ENCODE measurements at places on chromosomes 12 and 14.

- DNase-seq = no peak
Observed at GRCh38 chr14:23071921-23072539, 14.7 kb upstream of the CDH24 start.

DNA sequence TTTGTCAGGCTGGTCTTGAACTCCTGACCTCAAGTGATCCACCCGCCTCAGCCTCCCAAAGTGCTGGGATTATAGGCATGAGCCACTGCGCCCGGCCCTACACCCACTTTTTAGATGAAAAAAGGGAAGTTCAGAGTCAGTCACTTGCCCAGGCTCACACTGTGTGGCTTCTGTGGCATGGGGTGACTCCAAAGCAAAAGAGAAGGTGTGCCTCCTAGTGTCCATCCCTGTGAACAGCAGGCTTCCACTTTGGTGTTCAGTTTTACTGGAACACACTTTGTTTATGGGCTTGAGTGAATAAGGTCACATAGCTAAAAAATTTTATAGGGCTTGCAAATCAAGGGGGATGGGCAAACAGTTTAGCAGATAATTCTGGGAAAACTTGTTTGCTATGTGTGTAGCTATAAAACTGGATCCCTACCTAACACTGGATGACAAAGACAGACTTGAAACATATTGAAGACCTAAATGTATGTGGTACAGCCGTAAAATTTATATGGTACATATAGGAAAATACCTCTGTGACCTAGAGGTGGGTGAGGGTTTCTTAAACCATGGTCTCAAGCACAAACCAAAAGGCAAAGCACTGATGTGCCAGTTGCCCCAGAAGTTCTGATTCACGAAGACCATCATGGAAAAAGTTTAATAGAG, 54.9 kb downstream of the EID3 start:
- DNase-seq = peak; percentile 36

GRCh38 chr14:57319636-57320192, 50.9 kb downstream of the AP5M1 start:
- DNase-seq = no peak

- no peak for DNase-seq
Observed at GRCh38 chr12:129036135-129036534, 182.9 kb downstream of the GLT1D1 start.

DNA sequence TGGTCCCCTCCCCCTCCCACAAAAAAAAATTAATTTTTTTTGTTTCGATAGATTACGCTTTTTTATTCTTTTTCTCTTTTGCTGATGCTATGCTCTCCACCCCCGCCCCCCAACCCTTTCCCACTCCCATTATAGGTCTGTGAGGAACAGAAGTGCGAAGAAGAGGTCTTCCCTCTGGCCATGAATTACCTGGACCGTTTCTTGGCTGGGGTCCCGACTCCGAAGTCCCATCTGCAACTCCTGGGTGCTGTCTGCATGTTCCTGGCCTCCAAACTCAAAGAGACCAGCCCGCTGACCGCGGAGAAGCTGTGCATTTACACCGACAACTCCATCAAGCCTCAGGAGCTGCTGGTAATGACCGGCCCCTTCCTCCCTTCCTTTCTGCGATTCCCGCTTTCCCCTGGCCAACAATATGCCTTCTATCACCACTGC, 2.3 kb downstream of the CCND2 start:
- no peak for DNase-seq

GRCh38 chr14:42804141-42804540, 1197.5 kb downstream of the LRFN5 start:
- no peak for DNase-seq

GRCh38 chr14:48349689-48350088, 674.3 kb upstream of the MDGA2 start:
- no peak for DNase-seq

GRCh38 chr14:20557212-20557542, 3.7 kb downstream of the RNASE9 start:
- no peak for DNase-seq

- DNase-seq = no peak
Observed at GRCh38 chr14:69149461-69150244, 3.3 kb downstream of the DCAF5 start.

DNA sequence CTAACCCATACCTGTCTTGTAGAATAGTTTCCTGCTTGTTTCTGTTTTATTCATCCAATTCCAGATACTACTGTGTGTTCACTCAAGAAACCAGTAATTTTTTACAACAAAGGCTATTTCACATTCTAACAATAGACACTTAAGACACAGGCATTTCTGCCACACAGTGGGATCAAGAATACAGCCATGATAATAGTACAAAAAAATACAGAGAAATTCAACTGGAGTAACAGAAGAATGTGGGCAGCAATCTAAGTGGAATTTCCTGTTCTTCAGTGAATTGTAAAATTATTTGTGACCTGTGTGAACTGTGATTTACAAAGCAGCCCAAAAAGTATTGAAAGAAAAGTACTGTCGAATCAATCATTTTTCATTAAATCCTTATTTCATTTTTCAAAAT, 282.9 kb downstream of the CCER1 start:
- no peak for DNase-seq

DNA sequence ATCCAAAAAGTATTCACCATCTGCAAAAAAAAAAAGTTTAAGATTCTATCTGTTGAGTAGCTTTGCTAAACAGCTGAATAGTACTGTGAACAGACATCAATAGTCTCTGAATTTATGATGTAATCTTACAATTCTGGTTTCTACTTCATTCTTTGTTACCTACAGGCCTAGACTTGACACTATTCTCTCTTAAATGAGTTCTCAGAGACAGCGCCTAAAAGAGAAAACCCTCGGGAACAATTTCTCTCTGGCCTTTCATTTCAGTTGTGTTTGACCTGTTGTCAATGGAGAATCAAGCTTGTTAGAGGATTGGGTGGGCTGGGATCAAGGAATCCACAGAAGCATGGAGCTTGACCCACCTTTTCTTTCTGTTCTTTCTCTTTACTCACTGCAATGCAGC, 5.9 kb upstream of the TWF1 start:
- DNase-seq = no peak

GRCh38 chr12:65628061-65628460, 196.2 kb upstream of the HMGA2 start:
- DNase-seq = no peak

DNA sequence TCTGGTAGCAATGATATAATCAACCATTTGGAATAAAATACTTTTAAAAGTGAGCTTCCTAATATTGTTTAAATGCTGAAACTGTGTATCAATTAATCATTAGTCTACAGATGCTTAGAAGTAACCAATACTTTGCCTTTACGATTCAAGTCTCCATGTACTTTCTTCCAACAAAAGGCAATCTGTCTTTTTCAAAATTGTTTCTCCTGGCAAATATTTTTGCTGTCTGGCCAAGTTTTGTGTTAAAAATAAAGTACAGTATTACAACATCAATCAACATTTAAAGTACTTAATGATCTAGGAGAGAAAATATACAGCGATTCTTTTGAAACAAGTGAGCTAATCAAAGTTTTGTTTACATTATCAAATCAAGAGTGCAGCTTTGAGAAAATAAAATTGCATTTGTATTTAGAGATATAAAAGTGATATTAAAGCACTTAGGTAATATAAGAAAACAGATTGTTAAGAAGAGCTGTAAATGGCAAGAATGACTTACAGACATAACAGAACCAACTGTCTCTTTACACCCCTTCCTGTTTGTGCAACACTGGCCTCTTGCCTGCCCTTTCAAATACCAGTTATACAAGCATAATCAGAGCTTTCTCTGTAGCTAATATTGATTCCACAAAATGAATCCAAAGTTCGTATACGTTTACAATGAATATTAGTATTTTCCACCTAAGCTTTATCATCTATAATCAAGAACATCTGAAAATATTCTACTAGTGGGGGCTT, 38.2 kb upstream of the FBLN5 start:
- no peak for DNase-seq

- no peak for DNase-seq
Observed at GRCh38 chr14:30573226-30573814, 14.4 kb downstream of the G2E3 start.

GRCh38 chr14:61372379-61372778, 51.0 kb downstream of the PRKCH start:
- no peak for DNase-seq

GRCh38 chr12:5444520-5444919, 12.6 kb downstream of the NTF3 start:
- no peak for DNase-seq

DNA sequence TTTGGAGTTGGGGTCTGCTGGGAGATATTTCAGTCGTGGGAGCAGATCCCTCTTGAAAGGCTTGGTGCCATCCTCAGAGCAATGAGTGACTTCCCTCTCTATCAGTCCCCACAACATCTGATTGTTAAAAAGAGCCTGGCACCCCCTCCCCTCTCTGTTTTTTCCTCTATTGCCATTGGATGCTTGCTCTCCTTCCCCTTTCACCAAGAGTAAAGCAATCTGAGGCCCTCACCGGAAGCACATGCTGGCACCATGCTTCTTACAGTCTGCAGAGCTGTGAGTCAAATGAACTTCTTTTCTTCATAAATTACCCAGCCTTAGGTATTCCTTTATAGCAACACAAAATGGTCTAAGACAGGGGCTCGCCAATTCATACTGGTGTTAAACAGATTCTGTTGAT, 99.1 kb upstream of the CCND2 start:
- no peak for DNase-seq

DNA sequence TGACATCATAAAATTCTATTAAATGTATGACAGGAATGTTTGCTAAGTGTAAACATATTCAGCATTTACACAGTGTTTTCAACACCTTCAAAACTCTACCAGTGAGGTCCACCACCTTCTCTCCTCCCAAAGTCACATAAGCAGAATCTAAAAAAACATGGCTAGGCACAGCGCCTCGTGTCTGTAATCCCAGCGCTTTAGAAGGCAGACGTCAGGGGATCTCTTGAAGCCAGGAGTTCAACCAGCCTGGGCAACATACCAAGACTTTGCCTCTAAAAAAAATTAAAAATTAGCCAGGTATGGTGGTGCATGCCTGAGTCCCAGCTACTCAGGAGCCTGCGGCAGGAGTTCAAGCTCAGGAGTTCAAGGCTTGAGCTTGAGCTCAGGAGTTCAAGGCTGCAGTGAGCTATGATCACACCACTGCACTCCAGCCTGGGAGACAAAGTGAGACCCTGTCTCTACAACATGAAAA, 30.0 kb downstream of the NUMB start:
- DNase-seq = no peak

- no peak for DNase-seq
Observed at GRCh38 chr12:1633459-1633858, 4.4 kb downstream of the WNT5B start.

DNA sequence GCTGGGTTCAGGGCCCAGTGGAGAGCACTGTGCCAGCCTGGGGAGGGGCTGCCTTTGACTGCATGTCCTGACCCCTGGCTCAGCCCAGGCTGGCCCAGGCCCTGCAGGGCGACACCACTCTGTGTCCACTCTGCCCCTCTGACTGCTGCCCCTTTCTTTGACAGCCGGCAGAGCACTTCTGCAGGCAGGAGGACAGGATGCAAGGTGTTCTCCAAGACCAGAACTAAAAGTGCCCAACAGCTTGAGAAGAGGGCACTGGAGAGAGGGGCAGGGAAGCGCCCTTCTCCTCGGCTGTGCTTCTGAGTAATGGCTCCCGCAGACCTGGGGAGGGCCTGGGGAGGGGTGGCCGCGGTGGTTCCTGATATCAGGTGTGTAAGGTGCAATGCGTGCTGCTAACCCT, 72.7 kb downstream of the WDR20 start:
- DNase-seq = no peak

DNA sequence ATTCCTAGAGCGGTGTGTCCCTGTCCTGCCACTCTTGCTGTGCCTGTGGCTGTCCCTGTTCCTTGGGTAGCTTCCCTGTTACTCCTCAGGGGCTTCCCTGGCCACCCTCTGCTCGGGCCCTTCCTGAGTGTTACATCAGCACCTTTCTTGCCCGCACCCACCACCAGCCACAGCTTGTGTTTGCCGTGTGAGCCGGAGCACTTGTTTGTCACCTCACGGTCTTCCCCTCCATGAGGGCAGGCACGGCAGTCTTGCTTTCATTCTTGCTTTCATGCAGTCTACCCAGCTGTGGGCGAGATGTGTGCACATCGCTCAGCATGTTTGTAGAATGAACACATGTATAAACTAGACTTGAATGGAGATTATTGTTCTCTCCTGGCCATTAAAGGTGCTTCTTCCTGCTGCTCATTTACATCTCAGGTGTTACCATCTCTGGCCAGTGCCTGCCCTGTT, 42.0 kb downstream of the TRAF3 start:
- peak; percentile 75 for DNase-seq

GRCh38 chr14:102280376-102280962, 24.5 kb downstream of the MOK start:
- no peak for DNase-seq

GRCh38 chr14:74596741-74597450, 15.1 kb downstream of the LTBP2 start:
- no peak for DNase-seq

DNA sequence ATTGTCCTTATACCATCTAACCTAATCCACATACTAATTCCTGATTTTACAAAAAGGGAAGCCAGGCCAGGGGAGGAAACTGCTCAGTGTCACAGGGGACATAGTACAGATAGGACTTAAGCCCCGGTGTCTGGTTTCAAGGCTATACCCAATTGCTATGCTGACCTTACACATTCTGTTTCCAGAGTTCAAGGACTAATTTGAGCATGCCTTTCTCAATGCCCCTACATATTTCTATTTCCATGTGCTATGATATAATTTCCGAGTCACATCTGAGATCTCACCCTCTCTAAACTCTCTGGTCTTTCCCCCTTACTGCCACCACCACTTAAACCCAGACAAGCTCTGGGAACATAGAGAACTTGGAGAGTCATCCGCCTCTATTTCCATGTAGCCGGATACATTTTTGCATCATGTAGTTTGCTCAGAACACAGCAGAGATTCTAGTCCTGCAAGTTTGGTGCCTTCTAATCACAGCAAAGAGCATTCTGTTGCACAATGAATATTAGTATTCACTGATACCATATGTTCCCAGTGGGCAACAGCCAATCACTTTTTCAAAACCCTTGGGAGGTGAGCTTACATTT, 34.2 kb downstream of the PPM1H start:
- DNase-seq = no peak

- no peak for DNase-seq
Observed at GRCh38 chr12:48129376-48129775, 10.2 kb downstream of the PFKM start.

GRCh38 chr12:26112703-26113147, 12.1 kb downstream of the BHLHE41 start:
- DNase-seq = no peak

DNA sequence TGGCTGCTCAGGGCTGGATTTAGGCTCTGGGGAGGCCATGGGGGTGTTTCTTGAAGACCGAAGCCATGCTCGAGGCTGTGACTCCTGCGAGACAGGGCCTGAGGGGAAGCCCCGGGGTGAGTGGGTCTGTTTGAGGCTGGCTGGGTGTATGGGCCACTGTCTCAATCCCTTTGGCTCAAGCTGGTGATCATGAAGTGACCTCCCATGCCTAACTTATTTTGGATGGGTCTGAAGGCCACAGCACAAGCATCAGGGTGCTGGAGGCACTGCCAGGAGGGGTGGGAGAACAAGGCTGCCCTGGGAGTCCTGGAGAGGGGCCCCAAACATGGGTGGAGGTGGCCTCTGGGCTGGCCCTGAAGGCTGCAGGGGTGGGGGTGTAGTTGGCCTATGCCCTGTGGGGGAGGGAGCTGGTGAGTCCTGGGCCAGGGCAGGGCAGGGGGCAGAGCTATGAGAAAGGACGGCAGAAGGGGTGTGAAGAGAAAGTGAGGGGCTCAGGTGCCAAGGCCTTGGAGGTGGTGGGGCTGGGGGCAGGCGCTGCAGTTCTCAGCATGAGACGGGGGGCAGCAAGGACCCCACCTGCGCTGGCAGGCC, 100.9 kb downstream of the KIF26A start:
- no peak for DNase-seq
